Lung (tissue), 17 donors: ENCODE measurements at places on chromosomes 5 and 9. TPM values are rescaled to one million over a fixed set of nuclear protein-coding genes. Genes with fewer than 3 reads are reported as not detected.

The ARID3C gene
- not detected for total RNA-seq

The SPATA31A3 gene
- total RNA-seq = not detected

The LMX1B gene
- total RNA-seq = 0.77 TPM

The OBP2B gene
- not detected for total RNA-seq

DNA sequence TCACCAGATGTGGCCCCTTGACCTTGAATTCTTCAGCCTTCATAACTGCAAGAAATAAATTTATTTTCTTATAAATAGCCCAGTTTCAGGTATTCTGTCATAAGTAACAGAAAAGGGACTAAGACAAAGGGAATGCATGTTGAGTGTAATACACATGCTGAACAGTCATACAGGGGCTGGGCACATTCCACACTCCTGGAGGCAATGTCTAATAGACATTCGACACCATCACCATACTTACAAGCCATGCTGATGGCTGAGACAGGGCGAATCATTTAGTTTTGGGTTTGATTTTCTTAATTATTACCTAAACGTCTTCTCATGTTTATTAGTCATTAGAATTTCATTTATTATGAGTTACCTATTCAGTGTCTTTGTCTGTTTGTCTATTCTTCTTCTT lies 68.5 kb downstream of the TENT4A start:
- DNase-seq = no peak
